ENCODE measurements at places on chromosomes 2 and 18.

DNA sequence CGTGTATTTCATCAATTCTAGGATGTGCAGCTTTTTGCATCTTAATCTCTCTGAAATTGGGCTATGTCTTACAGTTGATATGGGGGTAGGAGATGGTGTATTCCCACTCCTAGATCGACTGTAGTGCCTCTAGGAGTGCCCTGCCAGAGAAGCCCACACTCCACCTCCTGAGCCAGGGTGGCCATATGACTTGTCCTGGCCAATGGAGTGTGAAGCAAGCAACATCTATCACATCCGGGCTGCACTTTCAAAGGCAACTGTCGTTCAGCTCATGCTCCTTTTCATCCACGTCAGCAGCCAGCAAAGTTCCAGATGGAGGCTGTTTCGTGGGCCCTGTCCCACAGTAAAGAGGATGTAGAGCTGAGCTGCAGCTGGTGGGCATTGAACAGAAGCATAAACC lies 149.4 kb upstream of the SLC1A4 start:
- no peak for DNase-seq

GRCh38 chr2:218979846-218980734 lies 4.9 kb downstream of the FEV start:
- DNase-seq, result peak; percentile 84

- DNase-seq, result peak; percentile 41
Observed at GRCh38 chr2:174717273-174717672, 47.0 kb downstream of the CHRNA1 start.

- DNase-seq, result no peak
Observed at GRCh38 chr2:221085341-221085900, 486.7 kb downstream of the EPHA4 start.

GRCh38 chr2:150209746-150210145 lies 277.7 kb downstream of the RND3 start:
- no peak for DNase-seq

DNA sequence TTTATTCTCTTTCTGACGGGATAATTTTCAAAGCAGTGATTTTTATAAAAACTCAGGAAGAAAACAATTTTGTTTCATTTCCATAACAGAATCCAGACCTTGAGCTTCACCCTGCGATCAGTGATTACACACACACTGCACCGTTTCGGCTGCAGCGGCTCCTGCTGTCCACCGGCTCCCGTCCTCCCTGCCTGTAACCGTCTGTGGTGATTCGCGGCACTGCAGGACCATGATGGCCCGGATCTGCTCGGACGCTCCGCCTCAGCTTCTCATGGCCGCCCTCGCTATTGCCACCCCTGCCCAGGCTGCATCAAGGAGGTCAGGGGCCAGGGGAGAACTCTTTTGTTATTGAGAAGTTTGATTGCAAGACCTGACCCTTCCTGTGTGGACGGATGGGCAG lies 246.1 kb downstream of the TWIST2 start:
- no peak for DNase-seq

DNA sequence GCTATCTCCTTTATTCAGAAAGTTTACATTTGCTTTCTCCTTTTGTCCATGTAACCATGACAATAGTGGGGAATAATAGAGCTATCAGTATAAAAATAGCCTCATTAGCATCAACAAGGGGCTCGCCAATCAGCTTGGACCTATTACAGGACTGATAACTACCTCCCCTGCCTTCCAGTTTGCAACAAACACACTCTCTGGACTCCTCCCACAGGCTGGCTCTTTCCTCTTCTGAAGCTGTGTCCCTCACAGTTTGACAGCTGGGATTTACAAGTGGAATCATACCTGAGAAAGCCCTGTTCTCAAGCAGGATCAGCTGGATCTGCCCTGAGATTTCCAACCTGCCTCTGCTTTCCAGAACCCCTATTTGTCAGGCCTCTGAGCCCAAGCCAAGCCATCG lies 162.5 kb downstream of the GRB14 start:
- no peak for DNase-seq

GRCh38 chr2:159797543-159798375 lies at the start of gene CD302:
CD302 (minus strand) TSS chr2:159798208; CDS start chr2:159798198, 10 bp downstream.
- DNase-seq, result no peak

- DNase-seq, result no peak
Observed at GRCh38 chr2:119440873-119441272, 9.2 kb downstream of the TMEM37 start.

DNA sequence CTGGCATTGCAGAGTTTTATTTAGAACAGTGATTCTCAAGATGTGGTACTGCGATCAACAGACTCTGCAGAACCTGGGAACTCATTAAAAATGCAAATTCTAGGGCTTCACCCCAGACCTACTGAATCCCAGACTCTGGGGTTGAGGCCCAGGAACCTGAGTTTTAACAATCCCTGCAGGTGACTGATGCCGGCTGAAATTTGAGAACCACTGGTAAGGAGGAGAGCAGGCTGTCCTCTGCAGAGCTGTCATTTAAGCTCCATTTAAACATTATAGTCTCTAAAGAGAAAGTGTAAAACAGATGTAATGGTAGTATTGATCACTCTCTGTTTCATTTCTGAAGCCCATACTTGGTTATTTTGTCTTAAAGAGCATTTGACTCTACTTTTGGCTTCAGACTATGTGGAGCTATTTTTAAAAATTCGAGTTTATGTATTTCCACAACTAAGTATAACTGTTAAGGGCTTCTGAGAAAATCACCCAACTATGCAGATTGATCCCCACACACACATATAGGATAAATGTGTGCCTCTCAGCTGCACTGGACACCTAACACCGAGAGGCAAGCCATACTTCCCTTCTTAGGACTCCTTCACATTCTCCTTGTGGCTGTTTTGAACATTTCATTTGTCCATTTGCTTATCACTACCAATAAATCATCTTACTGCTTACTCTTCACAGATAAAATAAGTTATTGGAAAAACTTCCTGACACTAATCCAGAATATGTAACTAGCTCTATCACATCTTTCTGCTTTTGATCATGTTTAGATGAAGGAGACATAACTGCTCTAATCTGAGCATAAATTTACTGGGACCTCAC lies 487.5 kb downstream of the DLGAP1 start:
- DNase-seq, result no peak

DNA sequence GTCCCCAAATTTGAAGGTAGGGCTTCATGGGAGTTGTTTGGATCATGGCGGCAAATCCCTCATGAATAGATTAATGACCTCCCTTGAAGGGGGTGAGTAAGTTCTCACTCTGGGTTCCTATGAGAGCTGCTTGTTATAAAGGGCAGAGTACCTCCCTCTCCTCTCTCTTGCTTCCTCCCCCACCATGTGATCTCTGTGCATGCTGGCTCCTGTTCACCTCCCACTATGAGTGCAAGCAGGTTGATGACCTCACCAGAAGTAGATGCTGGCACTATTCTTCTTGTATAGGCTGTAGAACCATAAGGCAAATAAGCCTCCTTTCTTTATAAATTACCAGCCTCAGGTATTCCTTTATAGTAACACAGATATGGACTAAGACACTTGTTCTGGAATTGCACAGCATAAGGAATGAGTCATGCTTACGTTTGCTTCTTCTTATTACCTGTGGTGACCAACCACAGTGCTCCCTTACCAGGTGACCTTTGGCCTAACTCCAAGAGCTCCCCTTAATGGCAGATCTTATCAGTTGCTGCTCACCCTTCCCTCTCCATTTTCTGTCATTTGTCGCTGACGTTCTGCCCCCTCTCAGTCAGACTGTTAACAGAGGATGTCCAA lies 559.5 kb upstream of the GCFC2 start:
- DNase-seq, result no peak

DNA sequence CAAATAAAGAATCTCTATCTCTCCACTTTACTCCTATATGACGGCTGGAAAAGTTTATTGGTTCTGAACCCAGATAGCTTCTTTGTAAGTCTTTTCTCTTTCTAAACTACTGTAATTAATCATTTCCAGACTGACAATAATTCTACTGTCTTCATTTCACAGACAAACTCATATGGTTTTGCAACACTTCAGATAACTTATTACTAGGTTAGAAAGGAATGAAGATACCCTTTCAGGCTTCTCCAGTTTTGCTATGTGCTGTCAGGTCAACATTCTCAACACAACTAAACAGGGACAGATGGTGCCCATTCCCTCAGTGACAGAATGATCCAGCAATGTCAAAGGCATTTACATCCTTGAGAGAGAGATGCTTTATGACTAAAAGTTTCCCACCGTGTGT lies 198.5 kb upstream of the ITGA4 start:
- no peak for DNase-seq

- DNase-seq, result no peak
Observed at GRCh38 chr2:33116799-33117198, 170.0 kb downstream of the LTBP1 start.

DNA sequence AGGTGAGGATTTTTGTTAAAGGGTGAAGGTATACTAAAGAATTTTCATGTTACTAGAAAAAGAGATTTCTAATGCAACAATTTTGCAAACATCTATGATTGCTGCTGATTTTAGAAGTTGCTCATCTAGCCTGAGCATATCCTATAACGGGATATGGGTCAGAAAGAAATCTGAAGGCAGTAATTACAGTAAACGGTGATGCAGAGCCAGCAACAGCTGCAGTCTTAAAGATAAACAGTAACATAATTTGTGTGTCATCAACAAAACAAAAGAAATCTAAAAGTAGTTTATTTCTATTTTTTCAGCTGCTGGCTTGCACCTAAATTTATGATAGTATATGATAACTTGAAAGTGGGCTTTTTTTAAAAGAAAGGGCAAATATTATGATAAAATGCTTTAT lies 215.7 kb downstream of the SLC4A10 start:
- DNase-seq, result no peak

DNA sequence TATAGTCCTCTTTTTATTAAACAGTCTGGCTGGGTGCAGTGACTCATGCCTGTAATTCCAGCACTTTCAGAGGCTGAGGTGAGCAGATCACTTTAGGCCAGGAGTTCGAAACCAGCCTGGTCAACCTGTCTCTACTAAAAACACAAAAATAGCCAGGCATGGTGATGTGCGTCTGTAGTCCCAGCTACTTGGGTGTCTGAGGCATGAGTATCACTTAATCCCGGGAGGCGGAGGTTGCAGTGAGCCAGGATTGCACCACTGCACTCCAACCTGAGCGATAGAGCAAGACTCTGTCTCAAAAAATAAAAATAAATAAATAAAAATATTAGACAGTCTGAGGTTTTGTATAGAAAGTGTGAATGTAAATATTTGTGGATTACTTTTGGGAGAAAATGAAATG lies 17.8 kb downstream of the XRCC5 start:
- no peak for DNase-seq

Data from CD4-positive, alpha-beta T cell treated with Interleukin-12 subunit alpha and Interleukin-12 subunit beta, for 1 hour (primary cell).